NCI-H1930 (cell line): ENCODE measurements at places on chromosomes 2 and 18.

- no peak for DNase-seq
Observed at GRCh38 chr2:143497726-143498125, 368.5 kb downstream of the ARHGAP15 start.

DNA sequence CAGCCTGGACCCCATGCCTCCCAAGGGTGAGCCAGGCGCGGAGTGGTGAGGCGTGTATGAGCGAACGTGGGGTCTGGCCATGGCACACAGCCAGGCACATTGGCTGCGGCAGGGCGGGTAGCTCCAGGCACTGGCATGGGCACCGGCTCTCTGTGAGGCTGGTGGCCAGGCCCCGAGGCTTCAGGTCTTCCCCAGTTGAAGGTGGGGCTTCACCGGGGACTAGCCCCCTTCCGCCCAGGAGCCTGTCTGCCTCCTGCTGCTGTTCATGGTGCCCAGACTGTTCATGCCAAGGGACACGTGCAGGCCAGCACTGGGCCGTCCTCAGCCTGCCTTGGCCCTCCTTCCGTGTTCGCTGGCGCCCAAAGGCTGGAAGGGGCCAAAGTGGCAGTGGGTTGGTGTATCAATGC is 26.8 kb downstream of the DDX1 start:
- no peak for DNase-seq

DNA sequence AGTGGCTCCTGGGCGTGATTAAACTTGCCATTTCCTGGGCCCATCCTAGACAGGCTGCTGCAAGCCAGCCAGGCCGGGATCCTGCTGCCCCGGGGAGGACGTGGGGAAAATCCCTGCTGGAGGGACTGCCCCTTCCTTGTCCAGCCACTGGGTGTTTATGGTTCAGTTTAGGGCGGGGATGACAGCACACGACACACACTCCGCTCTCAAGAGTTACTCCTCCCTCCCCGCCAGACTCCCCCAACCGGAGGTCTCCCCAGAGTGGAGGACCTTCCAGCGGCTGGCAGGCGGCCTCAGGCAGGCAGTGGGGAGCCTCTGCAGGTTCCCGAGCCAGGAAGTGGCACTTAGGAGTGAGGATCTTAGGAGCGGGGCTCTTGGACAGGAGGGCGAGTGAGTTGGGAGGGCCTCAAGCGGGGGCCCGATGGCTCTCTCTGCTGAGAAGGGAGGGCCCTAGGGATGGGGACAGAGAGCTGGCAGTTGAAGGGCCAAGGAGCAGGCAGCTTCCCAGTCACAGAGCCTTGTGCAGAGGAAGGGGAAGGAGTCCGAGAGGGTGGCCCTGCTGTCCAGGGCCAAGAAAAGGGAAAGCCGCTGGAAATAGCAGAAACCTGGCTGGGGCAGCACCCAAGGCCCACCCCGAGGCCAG is 5.7 kb upstream of the GPR35 start:
- no peak for DNase-seq

GRCh38 chr2:223594831-223595230 is 7.3 kb downstream of the SCG2 start:
- DNase-seq = no peak
